ENCODE measurements at places on chromosomes 3 and 15.
A peak's percentile ranks its signal among the peaks of the same experiment; 100 is the strongest.

GRCh38 chr15:59438625-59439290, 772 bp downstream of the FAM81A start:
- DNase-seq = no peak

DNA sequence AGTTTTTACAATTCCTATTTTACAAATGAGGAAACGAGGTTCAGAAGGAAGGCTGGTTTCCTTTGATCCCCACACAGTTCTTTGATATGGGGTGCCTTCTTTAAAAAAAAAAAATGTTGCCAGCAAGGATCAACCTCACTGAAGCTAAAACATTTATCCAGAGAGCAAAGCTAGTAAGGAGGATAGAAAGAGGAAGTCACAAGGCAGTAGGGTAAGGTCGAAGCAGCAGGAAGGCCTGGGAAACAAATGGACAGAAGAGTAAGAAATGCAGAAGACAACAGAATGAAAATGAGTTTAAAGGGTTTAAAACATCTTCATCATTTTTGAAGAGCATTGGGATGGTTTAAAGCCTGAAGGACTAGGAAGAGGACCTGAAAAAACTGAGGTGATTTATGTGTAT, 30.6 kb upstream of the CP start:
- no peak for DNase-seq

- DNase-seq = no peak
Observed at GRCh38 chr15:67142092-67142766, 76.8 kb downstream of the SMAD3 start.

GRCh38 chr3:73228437-73228836, 167.0 kb downstream of the EBLN2 start:
- peak; percentile 16 for DNase-seq

DNA sequence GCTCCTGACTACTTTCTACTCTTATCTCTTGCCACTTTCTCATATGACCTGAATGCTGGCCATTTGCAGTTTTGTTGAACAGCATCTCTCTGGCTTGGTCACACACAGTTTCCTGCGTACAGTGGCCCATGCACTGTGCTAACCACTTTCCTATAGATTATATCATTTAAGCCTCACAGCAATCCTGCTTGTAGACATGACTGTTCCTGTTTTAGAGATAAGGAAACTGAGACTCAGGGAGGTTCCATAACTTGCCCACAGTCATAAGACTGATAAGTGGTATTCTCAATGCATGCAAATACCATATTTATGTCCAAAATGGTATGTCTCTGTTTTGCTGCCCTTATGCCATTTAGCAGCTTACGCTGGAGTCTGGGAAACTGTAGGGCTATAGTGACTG, 229.5 kb downstream of the NR1D2 start:
- no peak for DNase-seq

DNA sequence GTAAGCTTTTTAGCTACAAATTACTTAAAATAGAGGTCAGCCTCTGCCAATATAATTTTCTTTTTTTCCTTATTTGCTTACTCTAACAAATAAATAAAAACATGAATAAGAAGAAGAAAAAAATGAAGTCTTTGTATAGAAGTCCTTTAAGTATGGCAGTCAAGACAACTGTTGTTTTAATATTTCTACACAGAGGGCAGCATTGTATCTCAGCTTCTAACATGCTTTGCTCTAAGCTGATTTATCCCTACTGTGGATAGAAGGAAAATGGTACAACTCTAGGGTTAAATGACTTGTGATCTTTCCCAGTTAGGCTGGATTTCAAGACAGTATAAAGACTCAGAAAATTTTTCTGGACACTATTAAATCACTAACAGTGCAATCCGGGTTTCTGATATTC, 104.3 kb upstream of the MEIS2 start:
- no peak for DNase-seq

DNA sequence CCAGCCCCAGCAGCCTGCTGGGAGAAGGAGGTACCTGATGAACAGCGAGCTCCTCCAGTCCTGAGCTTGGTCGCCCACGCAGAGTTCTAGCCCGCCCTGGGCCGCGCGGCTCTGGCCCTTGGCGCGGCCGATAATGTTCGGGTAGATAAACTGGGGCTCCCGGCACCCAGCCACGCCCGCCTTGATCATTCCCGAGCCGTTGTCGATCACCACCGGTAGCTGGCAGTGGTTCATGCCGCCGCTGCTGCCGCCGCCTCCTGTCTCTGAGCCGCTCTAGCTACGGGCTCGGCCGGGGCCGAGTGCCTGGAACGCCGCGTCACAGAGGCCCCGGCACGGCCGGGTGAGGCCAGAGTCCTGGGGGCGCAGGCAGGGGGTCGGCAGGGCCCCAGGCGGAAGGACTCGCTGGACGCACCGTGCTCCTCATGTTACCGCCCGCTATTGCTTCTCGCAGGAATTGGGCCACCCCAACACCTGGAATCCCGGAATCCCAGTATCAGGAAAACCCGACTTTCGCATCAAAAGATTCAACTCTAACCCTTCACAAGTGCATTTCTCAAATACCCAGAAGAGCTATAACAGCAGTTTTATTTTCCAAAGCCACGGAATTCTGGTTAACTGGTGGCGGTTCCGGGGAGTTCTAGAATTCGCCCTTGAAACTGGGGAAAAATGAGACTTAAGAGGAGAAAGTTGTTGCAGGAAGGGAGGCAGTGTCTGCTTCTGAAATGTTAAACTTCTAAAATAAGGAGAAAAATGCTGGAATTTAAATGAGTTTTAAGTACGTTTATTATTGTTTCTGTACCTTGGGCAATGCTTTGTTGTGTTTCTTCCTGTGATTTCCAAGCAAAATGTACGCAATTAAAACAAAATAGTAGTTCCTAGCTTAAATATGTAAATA, at the start of gene ACTRT3:
ACTRT3 (minus strand) TSS at position 275 of the 895 bp plus-strand sequence; CDS start at position 234, 41 bp downstream.
- DNase-seq = peak; percentile 65

- DNase-seq = no peak
Observed at GRCh38 chr3:192091831-192092230, 630.9 kb downstream of the PYDC2 start.

GRCh38 chr3:166809520-166809919, 570.6 kb downstream of the ZBBX start:
- no peak for DNase-seq

- no peak for DNase-seq
Observed at GRCh38 chr15:95629503-95630168, 700.9 kb upstream of the NR2F2 start.

GRCh38 chr15:86664581-86664980, 584.9 kb downstream of the AGBL1 start:
- DNase-seq = no peak

DNA sequence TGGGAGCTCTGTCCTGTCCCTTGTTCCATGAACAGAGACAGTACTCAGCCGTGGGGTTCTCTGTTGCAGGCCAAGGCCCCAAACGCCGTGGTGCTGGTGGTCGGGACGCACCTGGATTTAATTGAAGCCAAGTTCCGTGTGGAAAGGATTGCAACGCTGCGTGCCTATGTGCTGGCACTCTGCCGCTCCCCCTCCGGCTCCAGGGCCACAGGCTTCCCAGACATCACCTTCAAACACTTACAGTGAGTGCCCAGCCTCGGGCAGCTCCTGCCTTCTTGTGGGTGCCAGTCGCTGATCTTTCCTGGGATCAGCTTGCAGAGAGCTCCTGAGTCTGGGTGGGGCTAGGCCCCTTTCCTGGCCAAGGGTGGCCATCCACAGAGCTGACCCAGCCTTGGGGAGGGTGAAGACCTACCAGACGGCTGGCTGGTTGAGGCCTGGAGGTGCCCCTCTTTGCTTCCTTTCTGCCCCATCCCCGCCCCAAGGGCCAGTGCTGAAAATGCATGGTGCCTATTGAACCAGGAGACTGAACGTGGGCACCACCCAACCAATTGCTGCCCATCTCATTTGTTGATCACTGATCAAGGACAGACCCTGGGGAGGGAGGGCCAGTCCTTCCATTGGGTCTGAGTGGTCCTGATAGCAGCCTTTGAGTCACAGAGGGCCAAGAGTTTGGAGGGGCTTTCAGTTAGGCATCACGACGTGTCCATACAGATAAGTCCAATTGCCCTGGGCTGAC, 106.9 kb downstream of the LRRK1 start:
- DNase-seq = no peak

- DNase-seq = no peak
Observed at GRCh38 chr3:33426630-33427317, 13.4 kb downstream of the UBP1 start.

GRCh38 chr3:149122721-149123578, 6.5 kb upstream of the HPS3 start:
- DNase-seq = peak; percentile 47

DNA sequence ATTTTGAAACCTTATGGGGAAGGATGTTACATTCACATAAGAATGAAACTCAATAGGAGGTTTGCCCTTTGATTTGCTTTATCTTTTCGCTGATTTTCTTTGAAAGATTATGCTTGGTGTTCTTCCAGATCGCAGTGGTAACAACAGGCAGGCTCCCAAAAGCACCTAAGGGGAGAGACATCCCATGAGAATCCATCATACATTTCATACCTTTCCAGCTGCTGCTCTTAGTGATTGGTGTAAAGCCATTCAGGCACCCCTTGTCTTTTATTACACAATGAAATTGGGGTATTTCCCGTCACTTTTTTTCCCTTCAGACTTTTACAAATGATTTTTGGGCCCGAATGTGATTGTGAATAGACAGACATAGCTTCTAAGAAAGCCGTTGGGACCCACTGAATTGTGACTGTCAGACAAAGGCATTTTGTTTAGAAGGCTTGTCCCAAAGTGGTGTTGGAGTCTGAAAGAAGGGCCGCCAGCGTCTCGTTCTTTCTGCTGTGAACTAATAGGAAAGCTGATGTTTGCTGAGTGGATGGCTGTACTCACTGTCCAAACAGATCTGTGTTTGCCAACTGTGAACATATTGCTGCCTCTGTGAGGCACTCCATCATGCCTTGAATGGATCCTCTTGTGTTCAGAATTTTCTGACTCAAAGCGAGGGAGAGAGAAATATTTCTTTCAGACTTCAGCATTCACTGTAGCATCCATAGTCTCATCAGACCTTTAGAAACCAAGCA, 164.3 kb downstream of the FNDC3B start:
- DNase-seq = no peak

DNA sequence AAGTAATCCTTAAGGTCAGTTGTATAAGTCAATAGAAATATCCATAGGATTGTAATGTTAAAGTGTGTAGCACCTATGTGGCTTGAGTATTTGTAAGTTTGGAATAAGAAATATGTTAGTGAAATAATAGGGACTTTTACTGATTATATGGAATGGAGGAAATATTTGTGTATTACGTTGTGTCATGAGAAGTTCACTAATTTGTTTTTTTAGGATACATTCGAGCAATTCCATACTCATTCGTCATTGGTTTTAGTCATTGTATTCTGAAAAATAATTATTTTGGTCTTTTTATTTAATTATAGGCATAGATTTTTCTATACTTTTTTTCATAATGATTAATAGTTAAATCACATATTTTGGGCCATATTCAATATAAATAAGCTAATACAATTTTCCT, 21.0 kb downstream of the MBNL1 start:
- no peak for DNase-seq

GRCh38 chr15:93422476-93422875, 333.5 kb upstream of the RGMA start:
- no peak for DNase-seq

GRCh38 chr15:92625251-92625980, 30.2 kb downstream of the FAM174B start:
- DNase-seq = no peak

GRCh38 chr3:139715743-139716360, 38.1 kb upstream of the NMNAT3 start:
- peak; percentile 62 for DNase-seq

DNA sequence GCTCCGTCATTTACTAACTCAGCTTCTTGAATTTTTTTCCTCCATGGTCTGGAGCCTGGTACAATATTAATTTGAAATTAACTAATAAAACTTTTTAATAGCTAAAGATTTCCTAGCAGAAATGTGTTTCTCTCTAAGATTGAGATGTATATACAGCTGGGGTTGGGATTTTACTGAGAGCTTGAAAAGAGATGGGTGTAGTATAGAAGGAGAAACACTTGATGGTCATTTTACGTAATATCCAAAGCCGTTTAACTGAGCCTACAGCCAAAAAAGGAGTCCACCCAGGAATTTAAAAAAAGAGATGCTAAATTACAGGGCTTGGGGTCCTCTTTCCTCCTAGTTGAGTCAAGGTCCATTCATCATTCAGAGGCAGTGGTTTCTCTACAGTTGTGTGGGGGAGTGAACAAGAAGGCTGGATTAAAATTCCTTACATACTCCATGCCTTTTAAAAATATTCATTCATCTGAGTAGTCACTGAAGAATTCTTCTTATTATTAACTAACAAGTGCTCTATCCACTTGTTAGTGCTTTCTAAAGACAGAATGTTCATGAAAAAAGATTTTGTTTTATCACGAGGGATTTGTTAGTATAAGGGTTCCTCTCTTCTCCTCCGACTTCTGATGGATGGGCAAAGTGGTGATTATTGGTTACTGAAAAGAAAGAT, 255.3 kb upstream of the IL12A start:
- DNase-seq = no peak

- no peak for DNase-seq
Observed at GRCh38 chr15:24857763-24858162, 97.0 kb upstream of the SNRPN start.

- DNase-seq = no peak
Observed at GRCh38 chr3:121649645-121650044, 11.1 kb downstream of the HCLS1 start.

DNA sequence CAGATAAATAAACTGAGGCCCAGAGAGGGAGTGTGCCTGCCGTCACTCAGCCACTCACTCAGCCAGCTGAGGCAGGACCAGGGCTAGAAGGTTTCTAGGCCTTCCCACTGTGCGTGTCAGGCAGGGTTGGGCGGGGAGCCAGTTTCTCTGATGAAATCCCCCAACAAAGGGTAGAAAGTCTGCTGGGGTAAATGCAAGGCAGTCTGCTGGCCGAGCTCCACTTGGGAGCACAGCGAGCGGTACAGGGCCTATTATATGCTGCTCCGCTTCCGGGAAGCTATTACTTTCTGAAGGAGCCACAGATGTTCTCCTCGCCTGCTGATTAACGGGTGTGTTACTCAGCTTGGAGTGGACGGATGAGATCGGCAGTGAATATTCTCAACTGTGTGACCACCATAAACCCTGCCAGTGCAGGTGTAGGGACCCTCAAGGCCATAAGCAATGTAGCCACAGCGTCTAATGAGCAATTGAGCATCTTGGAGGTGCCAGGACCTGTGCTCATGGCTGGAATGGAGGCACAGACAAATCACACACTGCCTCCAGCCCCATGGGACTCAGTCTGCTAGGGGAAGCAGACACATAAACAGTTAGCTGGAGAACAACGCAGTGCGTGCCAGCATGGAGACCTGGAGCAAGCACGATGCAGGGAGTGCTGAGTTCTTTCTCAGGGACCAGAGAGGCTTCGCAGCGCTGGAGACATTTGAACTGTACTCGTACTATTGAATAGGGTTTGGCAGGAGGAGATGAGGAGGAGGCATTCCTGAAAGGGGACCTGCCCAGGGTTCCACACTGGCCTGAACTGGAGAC, 42.1 kb downstream of the CORO2B start:
- DNase-seq = no peak
